ENCODE measurements at places on chromosomes 3 and 15.

DNA sequence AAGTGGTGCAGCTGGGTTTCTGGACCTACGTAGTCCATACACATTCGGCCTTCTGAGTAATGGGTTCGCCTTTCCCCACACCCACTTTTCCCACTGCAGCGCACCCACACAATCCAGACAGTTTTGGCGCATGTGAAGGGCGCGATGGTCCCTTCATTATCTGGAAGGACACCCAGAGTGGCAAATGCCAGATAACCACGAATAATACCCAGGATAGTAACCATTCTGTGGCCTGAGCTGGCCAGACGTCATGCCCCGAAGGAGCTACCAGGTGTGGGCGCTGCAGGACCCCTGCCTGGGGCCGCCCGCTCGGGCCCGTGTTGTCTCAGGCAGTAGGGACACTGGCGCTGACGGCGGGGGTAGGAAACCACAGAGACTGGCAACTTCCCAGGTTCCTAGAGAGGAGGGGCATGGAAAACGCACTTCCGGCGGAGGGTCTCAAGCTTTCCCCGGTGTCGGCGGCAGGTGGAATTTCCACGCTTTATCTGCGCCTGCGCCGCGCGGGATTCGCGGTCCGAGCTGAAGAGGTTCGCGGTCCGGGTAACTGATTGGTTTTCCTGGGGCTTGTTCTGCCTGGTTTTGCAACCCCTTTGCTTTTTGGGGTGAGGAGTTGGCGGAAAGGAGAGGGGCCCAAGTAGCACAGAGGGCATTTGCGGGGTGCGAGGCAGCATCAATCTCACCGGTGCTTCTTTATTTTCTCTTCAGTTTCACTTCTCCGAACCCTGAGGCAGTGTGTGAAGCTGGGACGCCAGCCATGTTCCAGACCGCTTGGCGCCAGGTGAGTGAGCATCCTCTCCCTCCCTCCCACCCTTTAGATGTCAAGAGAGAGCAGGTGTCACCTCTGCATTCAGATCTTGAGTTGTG, at the start of gene ZNF620:
ZNF620 (plus strand) TSS at position 441 of the 864 bp plus-strand sequence; CDS start at position 755, 314 bp downstream.
- peak; percentile 67 for DNase-seq

DNA sequence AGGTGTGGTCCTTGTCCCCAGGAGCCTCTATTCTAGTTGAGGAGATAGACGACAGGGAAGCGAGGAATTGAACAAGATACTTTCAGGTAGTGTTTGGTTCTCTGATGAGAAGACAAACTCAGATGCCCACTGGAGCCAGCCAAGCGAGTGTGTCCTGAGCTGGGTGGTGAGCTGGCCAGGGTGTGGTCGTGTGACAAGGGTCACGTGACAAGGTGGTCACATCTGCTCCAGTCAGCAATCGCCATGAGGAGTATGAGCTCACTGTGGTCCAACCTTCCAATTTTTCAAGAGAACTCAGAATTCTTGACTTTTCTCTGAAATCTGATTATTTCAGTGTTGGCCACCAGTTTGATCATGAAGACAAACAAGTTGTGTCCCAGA, 39.5 kb downstream of the SLC6A6 start:
- DNase-seq = no peak

- DNase-seq = no peak
These were observed 288.5 kb upstream of the UMPS start for GRCh38 chr3:124441766-124442165.

- DNase-seq = no peak
These were observed 234.3 kb downstream of the SHOX2 start for GRCh38 chr3:157871838-157872460.

DNA sequence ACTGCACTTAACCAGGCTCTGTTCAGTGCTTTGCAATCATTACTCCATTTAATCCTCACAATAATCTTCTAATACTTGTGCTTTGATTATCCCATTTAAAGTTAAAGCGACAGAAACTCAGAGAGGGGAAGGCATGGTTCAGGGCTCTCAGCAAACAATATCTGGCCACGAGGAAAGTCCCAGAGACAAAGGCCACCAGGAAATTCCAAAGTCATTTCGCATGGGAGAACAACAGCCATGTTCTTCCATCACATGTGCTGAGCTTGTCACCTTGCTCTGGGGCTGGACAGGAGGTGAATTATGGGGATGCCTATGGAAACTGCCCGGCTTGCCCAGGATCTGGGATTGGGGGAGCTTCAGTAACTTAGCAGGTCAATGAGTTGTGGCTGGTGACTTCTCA, 66.2 kb upstream of the HRH1 start:
- no peak for DNase-seq

- DNase-seq = no peak
These were observed 50.8 kb upstream of the NTRK3 start for GRCh38 chr15:88307344-88307743.

GRCh38 chr3:124407260-124407659, 323.0 kb upstream of the UMPS start:
- DNase-seq = no peak

DNA sequence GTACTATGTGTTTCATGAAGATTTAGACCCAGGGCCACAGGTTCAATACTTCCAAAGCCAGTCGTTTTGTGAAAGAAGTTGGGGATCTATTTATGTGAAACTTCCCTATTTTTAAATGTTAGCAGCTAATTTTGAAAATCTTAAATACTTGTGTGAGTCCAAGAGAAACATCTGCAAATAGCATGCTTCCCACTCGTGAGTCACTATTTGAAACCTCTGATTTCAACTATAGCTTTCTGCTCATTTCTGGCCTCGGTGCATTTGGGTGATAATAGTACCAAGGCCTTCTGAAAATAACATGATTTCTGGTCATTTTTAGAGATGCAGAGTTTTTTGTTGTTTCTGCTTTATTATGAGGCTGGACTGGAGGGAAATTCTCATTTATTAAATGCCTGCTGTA, 110.0 kb downstream of the OPA1 start:
- no peak for DNase-seq

DNA sequence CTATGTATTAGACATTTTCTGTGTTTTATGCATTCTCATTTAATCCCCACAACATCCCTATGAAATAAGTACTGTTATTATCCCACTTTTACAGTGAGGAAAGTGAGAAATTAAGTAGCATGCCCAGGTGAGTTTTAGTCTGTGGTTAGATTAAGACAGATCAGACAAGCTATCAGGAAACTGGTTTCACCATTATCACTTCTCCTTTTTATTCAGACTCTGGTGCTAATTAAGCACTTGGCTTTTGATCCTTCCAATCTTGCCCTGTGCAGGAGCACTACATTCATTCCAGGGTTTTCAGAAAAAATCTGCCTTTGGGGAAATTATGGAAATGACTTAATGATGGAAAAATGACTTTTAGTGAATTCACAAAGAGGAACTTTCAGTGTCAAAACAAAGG, 115.2 kb downstream of the TMEM108 start:
- DNase-seq = no peak

GRCh38 chr3:39332525-39332924, 3.0 kb downstream of the CCR8 start:
- DNase-seq = no peak

DNA sequence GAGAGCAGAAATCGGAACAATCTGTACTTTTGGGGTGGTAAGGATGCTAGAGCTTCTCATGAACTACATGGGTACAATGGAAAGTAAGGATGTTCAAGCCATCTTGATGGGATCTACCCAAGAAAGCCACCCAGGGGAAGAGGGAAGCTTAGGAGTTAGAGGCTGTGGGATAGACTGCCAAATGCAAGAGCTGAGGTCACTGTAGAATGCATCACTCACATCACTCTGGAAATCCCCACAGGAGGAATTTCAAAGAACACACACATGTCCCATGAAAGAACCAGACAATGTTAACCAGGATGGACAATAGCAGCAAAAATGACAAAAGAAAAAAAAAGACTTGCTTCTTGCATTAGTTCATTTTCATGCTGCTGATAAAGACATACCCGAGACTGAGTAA, 32.8 kb upstream of the UBE2E2 start:
- no peak for DNase-seq

DNA sequence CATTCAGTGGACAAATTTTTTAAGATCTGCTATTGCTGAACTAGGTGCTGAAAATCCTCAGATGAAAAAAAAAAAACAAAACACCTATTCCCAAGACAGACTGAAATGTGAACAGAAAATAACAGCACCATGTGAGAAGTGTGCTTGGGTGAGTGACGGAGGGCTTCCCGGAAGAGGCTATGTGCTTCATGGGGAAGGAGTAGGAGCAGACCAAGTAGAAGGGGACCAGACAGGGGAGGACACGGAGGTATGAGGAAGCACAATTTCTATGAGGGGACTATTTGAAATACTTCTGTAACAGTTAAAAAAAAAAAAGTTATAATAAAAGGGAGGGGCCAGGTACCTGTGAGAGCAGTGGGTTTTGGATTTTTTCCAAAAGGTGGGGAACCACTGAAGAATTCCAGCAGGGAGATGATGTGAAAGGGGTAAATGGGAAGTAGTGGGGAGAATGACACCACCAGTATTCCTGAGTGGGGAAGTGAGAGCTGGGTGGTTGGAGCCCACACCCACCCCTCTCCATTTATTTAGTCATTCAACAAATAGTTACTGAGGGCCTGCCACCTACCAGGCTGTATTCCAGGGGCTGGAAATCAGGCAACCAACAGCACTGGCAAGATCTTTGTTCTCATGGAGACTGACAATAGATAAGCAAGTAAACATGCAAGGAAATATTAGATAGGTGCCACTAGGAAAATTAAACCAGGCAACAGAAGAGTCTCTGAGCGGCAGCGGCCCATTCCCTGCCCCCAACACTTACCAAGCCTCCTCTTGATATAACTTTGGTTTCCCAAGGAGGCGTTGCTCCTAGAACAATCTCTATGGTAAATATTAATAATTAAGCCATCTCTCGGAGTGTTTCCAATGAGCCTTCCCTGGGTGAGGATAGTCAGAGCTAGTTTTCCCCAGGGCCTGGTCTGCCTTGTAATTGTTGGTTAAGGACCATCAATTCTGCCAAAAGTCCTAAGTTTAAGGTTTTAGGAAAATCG, 3.8 kb upstream of the USP3 start:
- DNase-seq = no peak

DNA sequence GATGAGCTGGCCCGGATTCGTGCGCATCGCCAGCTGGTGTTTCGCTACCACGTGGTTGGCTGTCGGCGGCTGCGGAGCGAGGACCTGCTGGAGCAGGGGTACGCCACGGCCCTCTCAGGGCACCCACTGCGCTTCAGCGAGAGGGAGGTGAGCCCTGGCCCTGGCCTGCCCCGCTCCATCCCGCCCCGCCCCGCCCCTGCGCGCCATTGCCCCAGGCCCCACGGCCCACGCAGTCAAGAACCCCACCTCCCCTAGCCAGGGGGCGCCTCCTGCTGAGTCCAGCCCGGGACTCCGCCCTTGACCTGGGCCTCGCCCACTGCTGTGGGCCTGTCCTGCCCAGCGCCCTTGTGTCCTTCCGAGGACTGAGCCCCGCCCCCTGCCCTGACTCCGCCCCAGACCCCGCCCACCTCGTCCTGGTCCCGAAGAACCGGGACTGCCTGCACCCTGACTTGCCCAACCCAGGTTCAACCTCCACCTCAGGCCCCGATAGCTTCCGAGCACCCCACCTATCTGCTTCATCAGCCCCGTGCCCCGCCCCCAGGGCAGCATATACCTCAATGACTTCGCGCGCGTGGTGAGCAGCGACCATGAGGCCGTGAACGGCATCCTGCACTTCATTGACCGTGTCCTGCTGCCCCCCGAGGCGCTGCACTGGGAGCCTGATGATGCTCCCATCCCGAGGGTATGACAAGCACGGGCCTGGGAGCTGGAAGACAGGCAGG, 14.8 kb downstream of the NT5DC2 start:
- DNase-seq = no peak

DNA sequence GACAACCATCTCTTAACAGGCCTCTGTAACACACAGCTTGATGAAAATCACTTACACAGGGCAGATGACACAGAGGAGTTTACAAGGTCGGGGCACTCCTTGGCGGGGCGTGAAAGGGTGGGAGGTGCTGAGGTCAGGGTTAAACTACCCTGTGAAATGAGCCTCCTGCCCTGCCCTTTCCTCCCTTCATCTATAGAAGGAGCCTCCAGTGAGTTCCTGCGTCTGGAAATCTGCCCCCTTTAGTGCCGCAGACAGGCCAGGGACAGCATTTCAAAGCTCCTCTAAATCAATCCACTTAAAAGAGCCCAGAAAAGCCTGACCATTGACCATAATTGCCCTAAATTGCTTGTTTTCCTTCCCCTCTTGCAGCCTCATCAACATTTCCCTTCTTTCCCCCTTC, 1.9 kb downstream of the ROBO1 start:
- DNase-seq = no peak

DNA sequence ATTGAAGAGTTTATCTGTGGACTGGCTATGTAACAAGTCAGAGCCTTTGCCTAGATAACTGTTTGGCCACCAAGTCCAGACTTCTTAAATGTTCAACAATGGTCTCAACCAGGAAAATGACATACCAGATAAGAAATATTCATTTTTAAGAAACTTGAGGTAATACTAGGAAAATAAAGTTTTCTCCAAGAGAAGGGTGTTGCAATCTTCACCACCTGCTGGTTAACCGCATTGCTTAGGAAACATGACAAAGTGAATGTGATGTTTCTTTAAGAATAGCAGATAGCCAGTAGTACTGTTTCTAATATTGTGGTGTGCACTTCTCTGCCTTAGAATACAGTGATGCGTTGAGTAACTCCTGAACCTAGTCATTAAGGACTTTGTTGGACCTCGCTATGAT, 321.5 kb upstream of the CADM2 start:
- no peak for DNase-seq

DNA sequence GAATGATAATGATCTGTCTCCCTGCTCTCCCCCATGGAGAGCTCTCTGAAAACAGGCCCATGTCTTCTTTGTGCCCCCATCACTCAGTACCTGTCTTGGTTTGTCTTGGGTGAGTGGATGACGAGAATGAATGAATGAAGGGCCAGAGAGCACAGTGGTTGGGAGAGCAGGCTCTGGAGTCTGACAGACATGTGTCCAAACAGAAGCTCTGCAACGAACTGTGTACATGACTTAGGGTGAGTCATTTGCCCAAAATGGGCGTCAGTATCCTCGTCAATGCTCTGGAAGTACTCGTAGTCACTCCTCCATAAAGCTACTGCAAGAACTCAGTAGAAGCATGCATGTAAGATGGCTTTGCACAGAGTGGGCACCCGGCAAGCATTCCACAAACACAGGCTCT, 170.2 kb upstream of the TLE3 start:
- no peak for DNase-seq

DNA sequence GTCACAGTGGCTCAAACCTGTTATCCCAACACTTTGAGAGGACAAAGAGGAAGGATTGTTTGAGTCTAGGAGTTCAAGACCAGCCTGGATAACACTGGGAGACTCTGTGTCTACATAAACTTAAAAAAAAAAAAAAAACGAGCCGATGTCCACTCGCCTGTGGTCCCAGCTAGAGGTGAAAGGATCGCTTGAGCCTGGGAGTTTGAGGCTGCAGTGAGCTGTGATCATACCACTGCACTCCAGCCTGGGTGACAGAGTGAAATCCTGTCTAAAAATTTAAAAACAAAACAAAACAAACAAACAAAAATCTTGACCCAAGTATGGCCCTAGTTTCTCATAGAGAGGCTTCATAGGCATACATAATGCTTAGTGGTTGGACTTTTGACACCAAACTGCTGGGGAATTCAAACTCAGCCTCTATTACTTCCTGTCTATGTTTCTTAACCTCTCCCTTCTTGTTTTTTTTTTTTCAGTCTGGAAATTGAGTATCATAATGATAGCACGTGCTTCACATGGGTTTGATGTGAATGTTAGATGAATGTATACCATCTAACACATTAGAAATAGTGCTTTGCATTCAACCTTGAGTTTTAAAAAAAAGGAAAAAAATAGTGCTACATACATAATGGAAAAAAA, 46.4 kb upstream of the CAPN7 start:
- no peak for DNase-seq
